ENCODE measurements at places on chromosomes 16 and 17. TPM values are rescaled to one million over a fixed set of nuclear protein-coding genes. Genes with fewer than 3 reads are reported as not detected.

GRCh38 chr16:87569601-87570571, 32.4 kb upstream of the JPH3 start:
- peak; percentile 52 for DNase-seq

Gene ZNF629
- polyA plus RNA-seq = 20.1 TPM

DNA sequence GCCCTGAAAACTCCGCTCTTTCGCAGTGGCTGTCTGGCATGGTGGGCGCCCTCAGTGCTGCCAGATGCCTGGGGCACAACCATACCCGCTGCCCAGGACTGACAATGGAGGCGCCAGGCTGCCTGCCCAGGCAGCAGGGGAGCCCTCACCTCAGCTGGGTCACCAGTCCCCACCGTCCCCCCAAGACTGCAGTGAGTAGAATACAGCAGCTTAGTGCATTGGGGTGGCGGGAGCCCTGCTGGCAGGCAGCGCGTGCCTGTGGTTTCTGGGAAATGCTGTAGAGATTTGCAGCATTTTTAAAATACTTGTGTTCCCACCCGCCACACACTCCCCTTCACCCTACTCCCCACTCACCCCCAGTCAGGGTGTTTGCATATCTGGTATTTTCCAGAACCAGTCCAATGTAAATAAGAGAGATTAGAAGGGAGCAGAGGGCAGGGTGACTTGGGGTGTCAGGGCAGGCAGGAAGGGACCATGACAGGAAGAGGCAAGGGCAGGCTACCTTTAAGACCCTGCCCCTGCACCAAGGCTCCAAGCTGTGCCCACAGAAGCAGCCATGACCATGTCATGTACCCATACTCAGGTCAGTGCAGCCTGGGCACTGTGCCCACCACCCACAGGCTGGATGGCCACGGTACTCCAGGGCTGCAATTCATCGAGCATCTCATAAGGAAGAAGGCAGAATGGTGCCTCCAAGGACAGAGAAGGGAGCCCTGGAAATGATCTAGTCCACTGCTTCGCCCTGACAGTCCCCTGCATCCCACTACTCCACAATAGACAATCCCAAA, 21.5 kb downstream of the MYO18A start:
- DNase-seq = no peak

- DNase-seq = no peak
Measured at GRCh38 chr17:42709561-42709960, 27.2 kb downstream of the CNTNAP1 start.

DNA sequence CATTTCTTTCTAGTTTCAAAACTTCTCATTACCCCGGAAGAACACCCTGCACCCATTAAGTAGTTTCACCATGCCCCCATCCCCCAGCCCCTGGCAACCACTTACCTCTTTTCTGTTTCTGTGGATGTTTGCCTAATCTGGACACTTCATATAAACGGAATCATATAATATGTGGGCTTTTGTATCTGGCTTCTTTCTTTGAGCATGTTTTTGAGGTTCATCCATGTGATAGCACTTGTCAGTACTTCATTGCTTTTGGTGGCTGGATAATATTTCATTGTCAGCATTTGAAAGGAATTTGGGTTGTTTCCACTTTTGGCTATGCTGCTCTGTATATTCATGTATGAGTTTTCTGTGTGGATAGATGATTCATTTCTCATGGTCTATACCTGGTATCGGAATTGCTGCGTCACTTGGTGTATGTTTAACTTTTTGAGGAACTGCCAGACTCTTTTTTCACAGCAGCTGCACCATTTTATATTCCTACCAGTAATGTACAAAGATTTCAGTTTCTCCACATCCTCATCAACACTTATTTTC, 30.0 kb upstream of the SLC5A10 start:
- DNase-seq = no peak

GRCh38 chr17:50051082-50051576, 4.8 kb upstream of the ITGA3 start:
- peak; percentile 71 for DNase-seq

DNA sequence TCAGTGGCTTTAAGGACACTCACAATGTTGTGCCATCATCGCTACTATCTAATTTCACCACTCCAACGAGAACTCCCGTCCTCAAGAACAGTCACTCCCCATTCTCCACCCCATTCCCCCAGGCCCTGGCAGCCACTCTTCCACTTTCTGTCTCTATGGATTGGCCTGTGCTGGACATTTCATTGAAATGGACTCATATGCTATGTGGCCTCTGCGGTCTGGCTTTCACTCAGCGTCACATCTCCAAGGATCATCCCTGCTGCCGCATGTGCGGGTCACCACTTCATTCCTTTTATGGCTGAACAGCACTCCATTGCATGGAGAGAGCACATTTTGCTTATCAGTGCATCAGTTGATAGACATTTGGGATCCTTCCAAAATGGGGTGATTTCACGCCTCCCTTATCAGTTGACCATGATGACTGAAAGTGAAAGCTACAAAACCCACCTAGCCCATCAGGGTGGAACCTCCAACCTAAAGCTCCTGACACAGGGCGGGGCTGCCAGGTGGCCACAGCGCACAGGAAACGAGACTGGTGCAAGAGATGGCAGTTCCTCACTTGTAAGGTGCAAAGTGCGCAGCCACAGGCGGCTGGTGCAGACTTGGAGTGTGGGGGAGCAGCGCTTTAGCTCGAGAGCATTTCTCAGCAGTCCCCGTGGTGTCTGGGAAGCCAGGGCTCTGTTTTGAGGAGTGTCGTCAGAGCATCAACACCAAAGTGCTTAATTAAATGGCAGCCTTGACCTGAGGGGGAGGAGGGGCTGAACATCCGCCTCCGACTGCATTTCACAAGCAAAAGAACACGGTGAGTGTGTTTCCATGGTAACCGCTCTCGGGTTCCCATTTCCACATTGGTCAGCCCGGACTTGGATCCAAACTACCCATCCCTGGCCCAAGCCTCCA, 23.8 kb downstream of the COTL1 start:
- DNase-seq = no peak

GRCh38 chr16:78577630-78578029, 478.2 kb downstream of the WWOX start:
- no peak for DNase-seq

Gene KRT24
- not detected for polyA plus RNA-seq

DNA sequence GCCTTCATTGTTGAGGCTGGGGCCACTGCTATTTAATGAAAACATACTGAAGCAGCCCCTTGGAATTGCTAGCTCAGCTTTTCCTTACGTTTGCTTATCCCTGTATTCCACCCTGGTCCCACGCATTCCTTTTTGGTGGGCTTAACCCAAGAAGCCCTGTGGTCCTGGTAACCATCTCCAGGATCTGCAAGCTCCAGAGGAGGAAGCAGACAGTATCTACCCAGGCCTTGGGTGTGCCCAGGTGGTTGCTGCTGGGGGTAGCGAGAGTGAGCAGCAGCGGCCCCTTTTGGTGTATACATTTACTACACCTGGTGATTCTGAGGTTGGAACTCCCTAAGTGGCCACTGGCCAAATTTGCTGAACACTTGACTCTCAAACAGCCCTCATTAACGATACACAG, 97.7 kb downstream of the CBLN1 start:
- DNase-seq = peak; percentile 62

Gene WSCD1
- 3.1 TPM for polyA plus RNA-seq

Gene KRTAP2-2
- polyA plus RNA-seq = not detected

- DNase-seq = no peak
Measured at GRCh38 chr17:64185101-64185500, 55.2 kb upstream of the ERN1 start.

DNA sequence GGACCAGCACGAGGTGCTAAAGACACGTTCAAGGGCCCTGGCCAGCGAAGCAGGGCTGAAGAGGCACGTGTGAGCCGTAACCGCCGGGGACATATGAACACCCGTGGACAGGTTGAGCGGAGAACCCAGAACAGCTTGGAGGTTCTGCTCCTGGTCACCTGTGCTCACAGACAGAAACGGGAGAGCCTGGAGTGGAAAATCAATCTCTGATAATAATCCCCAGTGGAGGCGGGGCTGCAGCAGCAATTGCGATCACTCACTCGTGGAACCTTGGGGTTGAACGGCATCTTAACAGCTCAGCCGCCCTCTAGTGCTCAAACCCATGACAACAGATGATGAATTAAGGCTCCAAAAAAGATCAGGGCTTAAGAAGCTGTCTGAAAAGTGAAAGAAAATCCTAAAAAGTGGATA, 25.6 kb downstream of the WIPI1 start:
- DNase-seq = peak; percentile 52

Gene SMIM36
- polyA plus RNA-seq = not detected

DNA sequence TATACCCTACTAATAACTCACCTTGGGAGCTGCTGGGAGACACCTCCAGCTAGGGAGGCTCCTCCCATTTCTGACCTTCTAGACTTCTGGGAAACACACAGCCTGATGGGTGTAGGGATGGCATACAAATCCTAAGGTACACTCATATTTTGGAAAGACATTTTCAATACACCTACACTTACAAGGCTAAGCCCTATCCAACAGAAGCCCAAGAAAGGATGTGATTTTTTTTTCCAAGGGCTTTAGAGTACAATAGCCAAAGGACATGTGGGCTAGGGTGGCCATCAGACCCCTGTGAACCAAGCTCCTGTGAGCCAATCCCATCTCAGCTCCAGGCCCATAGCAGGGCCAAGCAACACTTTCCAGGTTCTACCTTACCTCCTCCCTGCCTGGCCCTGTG, 143.9 kb downstream of the AATF start:
- no peak for DNase-seq
